ENCODE measurements at places on chromosomes 3 and 15. TPM values are rescaled to one million over a fixed set of nuclear protein-coding genes. Genes with fewer than 3 reads are reported as not detected.
A peak's percentile ranks its signal among the peaks of the same experiment; 100 is the strongest.

DNA sequence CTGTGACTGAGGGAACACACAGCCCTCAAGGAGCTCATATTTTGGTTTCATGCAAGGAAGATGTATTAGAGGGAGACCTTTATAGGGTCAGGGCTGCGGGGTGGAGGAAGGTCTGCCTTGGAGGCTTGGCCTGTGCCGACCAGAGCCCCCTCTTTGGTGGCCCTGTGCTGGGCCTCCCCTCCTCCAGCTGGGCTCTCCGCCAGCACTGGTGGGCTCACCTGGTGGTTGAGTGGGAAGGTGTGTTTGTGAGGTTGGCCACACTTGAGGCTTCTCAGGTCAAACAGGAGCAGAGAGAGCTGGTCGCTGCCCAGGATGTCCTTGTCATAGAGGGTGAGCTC lies 2.6 kb downstream of the PLA2G4F start:
- DNase-seq: no peak

DNA sequence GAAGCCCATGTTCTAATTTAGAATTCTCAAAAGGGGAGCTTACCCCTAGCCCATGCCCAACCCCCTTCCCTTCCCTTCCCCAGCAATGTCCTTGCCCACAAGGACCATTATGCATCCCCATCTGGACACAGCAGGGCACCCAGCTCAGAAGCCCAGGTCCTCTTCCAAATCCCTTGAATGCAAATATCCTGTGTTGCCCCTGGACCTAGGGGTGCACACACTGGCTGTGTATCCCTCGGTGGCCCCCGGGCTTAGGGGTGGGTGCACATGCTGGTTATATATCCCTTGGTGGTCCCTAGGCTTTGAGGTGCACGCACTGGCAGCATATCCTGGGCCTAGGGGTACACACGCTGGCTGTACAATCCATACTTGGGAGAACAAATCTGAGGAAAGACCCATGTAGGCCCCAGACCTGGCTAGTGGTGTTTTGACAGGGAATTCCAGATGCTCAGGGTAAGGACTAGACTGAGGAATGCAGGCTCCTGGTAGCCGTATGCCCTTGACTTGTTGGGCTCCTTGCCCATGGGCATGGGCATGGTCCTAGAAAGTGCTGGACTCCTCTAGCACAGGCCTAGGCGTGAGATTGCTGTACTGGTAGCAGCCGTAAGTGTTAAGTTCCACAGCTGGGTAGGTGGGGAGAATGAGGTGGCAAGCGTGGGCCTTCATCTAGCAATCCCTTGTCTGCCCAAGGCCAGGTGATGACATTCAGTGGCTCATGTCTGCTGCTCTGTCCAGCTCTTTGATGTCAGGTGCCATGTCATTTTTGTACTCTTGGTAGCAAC lies 222.4 kb downstream of the OPA1 start:
- no peak for DNase-seq

GRCh38 chr3:14512281-14512941 lies 27.7 kb downstream of the GRIP2 start:
- no peak for DNase-seq

- no peak for DNase-seq
Measured at GRCh38 chr3:17983106-17983505, 240.7 kb upstream of the TBC1D5 start.

DNA sequence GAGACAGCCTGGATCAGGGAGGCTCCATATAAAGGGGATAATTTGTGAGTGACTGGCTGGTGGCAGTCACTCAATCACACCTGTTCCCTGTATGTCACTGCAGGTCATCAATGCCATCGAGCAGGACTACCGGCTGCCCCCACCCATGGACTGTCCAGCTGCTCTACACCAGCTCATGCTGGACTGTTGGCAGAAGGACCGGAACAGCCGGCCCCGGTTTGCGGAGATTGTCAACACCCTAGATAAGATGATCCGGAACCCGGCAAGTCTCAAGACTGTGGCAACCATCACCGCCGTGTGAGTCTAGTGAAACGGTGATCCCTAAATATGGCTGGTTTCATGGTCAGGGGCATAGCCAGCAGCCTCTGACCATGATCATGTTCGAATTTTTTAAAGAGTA lies 453.2 kb downstream of the EPHB1 start:
- no peak for DNase-seq

- DNase-seq: no peak
Measured at GRCh38 chr3:80017369-80017768, 249.6 kb upstream of the ROBO1 start.

GRCh38 chr3:32009101-32009500 lies 27.6 kb downstream of the ZNF860 start:
- DNase-seq: peak; percentile 66

DNA sequence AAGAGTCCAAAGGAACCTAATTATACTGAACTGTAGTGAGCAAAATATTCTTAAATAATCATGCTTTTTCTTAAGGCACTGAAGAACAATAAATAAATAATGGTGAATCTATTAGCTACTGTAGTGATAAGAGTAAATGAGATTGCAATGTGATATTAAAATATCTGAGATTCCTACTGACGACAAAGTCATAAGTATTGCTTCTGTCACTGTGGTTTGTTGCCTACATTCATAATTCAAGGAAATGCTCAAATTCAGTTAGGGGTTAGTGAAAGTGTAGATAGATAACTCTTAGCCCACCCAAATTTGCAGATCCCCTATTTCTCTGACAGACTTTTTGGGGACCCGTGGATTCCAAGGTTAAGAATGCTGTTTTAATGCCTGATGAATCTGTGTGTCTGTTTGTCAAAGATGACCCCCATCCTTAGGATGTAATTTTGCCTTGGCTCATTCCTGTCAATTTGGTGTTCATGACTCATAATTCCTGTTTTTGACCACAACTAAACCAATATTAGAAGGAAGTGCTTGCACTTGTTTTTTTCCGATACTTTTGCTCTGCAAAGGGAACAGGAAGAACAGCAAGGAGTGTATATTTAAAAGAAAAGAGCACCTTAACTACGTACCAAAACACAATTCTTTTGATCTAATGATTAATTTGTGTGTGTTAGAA lies 86.7 kb downstream of the MAGI1 start:
- DNase-seq: no peak

DNA sequence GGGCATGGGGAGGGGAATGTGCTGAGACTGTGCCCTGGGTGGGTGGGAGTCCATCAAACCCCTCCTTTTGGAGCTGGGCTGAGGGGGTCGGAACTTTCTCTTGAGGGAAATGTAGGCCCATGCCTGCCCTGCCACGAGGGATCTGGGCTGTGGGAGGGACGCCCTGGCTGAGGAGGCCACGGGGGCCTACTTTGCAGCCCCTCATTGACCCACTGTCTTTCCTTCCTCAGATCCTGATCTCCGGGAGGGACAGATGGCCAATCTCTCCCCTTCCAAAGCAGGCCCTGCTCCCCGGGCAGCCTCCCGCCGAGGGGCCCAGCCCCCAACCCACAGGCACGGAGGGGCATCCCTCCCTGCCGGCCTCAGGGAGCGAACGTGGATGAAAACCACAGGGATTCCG lies 25.3 kb downstream of the LOXL1 start:
- no peak for DNase-seq

DNA sequence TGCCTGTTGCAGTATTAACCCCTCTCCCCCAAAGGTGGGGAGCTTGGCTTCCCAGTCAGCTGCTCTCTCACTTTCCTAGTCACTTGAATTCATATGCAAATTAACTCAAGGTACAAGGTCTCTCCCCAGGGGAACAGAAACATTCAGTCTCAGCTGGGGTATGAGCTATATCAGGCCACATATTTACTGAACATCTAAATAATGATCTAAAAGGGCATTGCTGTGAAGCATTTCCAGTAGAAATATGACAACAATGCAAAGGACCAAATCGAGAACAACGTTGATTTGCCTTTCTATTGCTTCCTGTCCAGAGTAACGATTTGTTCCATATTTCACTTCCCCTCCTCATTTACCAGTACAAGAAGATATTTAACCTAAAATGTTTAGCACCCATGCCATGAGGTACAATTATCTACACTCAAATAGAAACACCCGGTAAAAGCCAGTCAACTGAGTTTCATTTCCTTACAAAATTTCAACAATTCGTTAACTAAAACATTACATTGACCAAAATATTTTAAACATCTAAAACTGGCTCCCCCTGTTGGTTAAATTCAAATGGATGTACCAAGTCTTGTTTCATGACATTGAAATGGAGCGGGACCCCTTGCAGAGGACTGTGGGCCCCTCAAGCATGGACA lies 36.5 kb upstream of the KLHL6 start:
- DNase-seq: no peak

GRCh38 chr15:26662283-26662682 lies 110.6 kb downstream of the GABRB3 start:
- DNase-seq: no peak

- DNase-seq: no peak
Measured at GRCh38 chr3:42340466-42340865, 69.9 kb downstream of the LYZL4 start.

The ACTC1 gene
- not detected for total RNA-seq

The IGSF11 gene
- not detected for total RNA-seq

The LRRIQ4 gene
- not detected for total RNA-seq

The THSD4 gene
- 87.7 TPM for total RNA-seq

The DNAJA4 gene
- 8.2 TPM for total RNA-seq

The IGDCC3 gene
- total RNA-seq: not detected

Measured in mammary epithelial cell (primary cell).